ENCODE measurements at places on chromosomes 6 and 20.

DNA sequence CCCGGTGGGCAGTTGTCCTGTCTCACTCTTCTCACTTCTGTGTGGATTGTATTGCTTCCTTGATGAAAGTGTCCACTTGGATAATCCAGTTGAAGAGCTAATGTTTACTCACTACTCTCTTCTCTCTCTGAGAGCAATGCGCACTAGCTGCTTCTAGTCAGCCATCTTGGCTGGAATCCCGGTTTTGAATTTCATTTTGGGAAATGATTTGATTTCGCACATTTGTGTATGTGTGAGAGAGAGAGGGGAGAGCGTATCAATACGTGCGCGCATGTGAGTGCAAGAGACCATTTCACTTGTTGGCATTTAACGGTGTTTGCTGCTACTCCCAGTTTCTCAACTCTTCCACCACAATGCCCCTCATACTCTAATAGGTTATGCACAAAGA, 67.8 kb downstream of the KLHL32 start:
- DNase-seq, result no peak

DNA sequence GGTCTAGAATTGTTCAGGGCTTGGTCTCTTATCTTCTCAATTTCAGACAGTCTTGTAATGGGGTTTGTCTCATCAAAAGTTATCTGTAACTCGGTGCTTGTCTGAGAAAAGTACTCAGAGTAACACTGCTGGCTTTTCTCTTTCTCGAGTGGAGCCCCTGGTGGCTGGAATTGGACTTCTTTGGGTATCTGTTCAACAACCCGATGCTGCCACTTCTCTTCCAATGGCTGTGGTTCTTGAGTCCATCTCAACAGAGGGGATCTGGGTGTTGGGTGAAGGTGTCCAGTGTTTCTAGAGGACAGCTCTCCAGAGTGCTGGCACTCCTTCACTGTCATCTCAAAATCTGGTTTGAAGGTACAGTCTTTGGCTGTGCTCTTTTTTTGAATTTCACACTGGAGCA, 24.6 kb downstream of the DST start:
- no peak for DNase-seq

- no peak for DNase-seq
These were observed 185.1 kb downstream of the COL19A1 start for GRCh38 chr6:70051197-70052124.

DNA sequence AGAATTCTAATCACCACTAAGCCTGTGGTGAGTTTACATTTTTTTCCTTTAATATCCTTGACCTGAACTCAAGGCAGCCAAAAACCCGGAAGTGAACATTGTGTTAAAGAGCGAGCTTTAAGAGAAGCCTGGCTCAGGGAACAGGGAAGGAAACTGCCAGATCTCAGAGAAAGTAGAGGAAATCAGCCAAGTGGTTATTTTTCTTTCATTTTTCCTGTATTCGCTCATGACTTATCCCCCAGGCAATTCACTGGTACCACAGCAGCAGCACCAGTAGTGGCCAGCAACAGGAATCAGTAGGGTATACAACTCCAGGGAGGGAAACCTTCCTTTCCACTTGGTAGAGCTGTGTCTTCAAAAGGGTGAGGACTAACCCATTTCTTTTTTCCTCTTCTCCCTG, 89.6 kb upstream of the HMGCLL1 start:
- no peak for DNase-seq

DNA sequence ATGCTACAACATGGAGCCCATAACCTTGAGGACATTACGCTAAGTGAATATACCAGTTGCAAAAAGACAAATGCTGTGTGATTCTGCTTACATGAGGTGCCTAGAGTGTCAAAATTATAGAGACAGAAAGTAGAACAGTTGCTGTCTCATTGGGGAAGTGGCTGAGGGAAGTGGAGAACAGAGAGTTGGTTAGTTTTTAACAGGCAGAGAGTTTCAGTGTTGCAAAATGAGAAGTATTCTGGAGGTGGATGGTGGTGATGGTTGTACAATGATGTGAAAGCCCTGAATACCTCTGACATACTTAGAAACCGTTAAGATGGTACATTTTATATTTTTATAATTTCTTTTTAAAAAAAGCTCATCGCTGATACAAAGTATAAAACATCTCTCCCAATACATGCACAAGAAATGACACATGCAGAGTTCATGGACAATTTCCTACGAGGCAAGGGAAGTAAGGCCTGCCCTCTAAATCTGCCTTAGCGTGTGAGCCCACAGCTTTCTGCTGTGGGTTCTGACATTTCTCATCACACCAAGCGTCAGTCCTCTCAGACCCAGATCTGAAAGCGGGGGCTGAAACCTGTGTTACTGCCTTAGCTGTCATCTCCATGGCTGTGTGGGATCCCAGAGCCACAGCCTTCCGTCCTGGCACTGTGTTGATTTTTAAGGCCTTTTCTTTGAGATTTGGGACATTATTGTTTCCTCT, 126.0 kb downstream of the RNASET2 start:
- DNase-seq, result no peak

- no peak for DNase-seq
These were observed 83.3 kb downstream of the SMPDL3A start for GRCh38 chr6:122872311-122872710.

DNA sequence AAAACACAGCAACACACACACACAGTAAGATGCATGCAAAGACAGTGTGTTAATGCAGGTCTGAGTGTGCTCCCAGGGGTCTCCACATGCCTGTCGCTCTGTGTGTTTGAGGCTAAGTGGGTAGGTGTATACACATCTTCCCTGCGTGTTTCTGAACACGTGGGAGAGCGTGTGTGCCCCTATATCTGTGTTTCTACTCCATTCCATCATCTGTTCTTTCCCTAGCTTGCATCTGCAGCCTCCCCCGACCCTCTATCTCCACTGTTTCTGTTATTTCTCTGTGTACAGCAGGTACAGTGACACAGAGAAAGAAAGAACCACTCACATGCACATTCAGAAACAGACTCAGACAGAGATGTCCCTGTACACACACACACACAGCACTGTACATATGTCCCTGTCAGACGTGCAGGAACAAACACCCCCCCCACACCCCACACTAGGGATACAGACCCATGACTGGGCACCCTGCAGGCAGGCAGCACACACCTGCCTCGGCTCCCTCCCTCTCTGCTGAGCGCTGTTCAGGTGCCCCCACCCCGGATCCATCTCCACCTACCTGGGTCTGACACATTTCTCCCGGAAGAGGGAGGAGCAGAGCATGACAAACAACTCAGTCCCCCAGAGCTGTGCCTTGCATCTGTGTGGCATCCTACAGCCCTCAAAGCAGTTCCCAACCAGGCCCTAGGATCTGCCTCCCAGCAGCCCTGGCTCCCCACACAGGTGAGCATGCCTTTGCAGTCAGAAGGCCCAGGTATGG, 27.6 kb downstream of the KCNK15 start:
- no peak for DNase-seq

GRCh38 chr6:63644668-63645326, 9.2 kb downstream of the PHF3 start:
- no peak for DNase-seq

DNA sequence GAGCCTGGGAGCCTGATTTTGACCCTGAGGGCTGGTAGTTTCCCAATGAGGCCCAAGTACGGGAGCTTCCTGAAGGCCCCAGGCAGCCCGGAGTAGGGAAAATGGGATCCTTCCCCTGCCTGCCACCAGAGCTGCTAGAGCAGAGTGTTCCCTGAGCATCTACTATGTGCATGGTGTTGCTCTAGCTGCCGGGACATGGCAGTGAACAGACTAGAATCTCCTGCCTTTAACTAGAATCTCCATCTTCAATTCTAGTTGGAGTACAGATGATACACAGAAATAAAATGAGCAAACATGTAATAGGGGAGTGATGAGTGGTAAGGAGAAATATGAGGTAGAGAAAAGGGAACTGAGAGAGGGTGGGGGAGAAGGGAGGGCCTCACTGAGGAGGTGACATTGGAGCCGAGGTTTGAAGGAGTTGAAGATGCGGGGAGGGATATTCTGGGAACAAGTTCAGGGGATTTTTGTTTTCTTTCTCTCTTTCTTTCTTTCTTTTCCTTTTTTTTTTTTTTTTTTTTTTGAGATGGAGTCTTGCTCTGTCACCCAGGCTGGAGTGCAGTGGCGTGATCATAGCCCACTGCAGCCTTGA, 18.5 kb downstream of the VSTM2L start:
- DNase-seq, result no peak

- DNase-seq, result no peak
These were observed 615.3 kb upstream of the BTBD3 start for GRCh38 chr20:11302436-11302835.

- no peak for DNase-seq
These were observed 30.5 kb upstream of the SNRPB2 start for GRCh38 chr20:16699293-16699692.

GRCh38 chr6:38261626-38262025, 378.1 kb downstream of the BTBD9 start:
- DNase-seq, result no peak

DNA sequence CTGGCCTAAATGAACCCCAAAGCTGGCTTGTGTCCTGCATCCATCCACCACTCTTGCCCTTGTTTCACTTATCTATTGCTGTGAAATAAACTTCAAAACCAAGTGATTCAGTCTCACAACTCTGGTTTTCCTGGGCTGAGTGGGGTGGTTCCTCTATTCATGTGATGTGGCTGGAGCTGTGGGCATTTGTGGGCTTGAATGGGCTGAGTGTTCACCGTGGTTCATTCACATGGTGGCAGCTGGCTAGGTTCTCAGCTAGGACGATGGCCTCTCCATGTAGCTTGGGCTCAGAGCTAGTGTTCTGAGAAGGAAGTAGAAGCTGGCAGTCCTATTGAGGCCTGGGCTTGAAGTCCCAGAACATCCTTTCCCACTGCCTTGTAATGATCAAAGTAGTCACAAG, 30.4 kb downstream of the FKBP1A start:
- no peak for DNase-seq

DNA sequence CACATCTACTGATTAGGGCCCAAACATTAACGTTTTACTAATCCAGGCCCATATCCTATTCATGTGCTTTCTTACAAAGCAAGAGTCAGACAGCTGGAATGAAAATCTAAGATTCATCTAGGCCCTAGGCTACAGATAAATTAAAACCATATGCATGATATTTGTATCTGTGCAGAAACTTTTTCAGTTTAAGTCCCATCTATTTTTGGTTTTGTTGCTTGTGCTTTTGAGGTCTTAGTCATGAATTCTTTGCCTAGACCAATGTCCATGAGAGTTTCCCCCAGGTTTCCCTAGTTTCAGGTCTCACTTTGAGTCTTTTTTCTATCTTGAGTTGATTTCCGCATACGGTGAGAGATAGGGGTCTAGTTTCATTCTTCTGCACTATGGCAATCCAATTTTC, 20.2 kb downstream of the ADNP start:
- DNase-seq, result no peak

- no peak for DNase-seq
These were observed 70.9 kb downstream of the SNAP91 start for GRCh38 chr6:83637953-83638352.

DNA sequence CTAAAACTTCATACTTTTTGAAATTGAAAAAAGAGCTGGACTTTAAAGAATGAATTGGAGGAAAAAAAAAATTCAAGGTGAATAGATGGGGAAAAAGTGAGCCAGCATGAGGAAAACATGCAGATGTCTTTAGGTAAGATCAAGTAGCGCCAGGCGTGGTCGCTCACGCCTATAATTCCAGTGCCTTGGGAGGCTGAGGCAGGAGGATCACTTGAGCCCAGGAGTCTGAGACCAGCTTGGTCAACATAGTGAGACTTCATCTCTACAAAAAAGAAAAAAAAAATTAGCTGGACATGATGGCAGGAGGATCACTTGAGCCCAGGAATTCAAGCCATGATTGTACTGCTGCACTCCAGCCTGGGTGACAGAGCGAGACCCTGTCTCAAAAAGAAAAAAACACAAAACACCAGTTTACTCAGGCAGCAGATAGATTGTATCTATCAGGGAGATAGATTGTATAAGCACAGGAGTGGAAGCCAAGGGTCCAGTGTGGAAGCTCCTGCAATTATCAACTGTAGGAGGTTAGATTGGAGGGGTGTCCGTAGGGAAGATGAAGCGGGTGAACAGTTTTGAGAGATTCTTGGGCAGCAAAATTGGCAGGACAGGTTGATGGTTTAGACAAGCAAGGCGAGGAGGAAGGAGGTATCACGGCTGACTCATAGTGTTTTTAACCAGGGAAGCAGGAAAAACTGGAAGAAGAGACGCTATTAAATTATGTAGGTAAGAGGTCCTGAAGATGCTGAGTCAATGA, 97.6 kb upstream of the ZNF217 start:
- no peak for DNase-seq

DNA sequence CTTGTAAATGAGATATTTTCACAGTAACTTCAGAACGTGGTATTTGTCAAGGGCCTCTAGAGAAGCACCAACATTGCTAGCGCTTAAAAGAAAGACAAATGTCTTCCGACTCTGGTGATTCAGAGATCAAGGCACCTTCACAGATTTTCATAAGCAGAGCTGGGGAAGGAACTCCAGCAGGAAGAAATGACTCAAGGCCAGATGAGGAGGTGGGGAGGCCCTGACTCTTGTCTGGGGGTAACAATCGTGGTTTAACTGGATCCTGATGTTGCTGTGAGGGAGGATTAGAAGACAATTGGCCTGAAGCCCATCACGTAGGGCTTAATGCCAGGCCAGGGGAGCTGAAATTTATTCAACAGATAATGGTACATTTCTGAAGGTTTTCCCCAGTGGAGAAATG, 122.9 kb upstream of the QKI start:
- DNase-seq, result no peak

DNA sequence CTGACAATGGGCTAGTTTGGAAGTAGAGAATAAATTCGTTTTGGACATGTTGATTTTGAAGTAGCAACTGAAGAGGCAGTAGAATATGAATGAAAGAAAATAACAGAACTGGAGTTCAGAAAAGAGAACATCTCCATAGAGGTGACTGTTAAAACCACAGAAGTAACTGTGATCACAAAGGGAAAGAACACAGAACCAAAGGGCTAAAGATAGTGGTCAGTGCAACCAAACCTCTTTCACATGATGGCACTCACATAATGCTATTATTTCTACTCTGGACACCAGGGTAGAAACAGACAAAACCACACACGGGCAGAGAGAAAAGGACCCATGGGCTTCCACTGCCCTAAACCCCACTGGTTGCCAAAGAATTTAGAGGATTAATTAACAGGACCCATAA, 58.5 kb downstream of the CDK19 start:
- DNase-seq, result no peak

DNA sequence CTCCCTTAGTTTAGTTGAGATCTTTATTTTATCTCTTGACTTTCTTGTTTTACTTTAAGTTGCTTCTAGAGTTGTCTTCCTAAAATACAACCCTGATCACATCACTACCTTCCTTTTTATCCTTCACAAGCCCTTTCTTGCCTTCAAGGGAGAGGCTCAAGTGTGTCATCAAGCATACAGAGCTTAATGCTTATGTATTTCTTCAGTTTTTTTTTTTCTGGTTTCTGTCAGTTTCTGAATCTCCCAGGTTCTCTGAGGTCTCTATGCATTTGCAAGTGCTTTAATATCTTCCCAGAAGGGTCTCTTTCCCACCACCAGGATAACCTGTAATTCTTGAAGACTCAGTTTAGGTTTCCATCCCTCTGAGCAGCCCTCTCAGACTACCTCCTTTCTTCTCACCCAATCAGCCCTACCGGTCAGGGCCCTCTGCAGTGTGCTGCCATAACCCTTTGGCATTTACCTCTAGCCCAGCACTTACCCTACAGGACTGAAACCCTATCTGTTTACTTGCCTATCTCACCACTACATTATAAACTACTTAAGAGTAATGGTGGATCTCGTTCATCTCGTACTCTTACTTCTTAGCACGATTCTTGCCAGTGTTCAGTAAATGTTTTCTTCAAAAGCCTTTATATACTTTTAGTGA, 36.9 kb downstream of the EYA4 start:
- DNase-seq, result no peak
